ENCODE measurements at places on chromosomes 12 and 14.
A peak's percentile ranks its signal among the peaks of the same experiment; 100 is the strongest.

GRCh38 chr12:30211743-30212142 lies 428.0 kb upstream of the TMTC1 start:
- DNase-seq: no peak

DNA sequence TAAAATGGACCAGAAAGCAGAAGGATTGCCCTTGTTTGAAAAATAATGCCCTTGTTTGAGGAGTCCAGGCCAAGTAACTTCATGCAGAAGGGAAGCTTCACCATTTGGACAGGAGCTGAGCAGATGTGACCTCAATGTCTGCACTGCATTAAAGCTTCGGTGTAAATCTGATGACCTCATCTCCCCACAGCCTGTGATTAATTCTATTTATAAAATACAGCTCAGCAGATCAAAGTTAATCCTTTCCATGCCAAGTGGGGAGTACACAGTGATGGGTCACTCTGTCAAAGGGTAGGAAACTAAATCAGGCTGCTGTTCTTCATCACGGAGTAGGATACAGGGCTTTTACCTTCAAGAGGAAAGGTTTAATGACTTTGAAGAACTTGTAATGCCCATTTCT lies 533.7 kb downstream of the RPS29 start:
- DNase-seq: no peak

DNA sequence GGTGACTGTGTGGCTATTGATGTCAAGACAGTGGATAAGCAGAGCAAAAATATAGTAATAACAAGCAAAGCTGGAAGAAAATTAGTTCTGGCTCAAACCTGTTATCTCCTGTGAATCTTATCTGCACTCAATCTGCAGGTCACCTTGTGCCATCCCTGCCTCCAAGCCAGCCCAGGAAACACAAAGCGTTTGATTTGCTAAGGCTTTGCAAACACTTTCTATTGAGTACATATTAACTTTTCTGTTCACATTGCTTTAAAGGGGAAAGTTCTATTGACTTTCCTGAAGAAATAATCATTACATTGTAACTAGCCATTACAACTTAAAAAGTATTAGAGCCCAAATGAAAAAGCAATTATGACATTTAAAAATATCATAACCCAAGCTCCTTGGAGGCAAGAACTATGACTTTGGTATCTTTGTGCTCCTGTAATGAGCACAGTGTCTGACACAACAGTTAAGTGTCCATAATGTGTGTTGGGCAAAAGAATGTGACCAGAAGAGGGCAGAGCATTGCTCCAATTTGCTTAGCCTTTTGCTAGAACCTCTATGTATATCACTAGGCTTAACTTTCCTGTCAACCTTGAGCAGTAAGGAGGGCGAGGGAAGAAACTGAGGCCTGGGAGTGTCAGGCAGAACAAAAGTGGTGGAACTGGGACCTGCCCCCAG lies 24.7 kb downstream of the SERPINA3 start:
- DNase-seq: peak; percentile 52

DNA sequence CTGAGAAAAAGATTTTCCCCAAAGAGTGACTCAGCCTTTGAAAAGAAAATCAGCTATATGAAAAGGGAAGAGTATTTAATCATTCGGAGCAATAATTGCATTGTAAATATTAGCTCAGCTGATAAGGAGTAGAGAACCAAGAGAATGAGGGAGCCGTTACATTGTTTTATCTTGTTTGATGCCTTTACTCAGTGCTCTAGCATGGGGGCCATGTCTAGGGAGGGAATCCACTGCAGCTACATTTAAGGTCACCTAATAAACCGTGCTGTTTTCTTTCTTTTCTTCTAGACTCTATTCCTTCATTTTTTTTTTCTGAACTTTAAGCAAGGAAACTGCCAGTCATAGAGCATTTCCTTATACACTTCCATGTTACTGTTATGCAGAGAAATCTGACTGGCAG lies 447.0 kb downstream of the DIO2 start:
- no peak for DNase-seq

DNA sequence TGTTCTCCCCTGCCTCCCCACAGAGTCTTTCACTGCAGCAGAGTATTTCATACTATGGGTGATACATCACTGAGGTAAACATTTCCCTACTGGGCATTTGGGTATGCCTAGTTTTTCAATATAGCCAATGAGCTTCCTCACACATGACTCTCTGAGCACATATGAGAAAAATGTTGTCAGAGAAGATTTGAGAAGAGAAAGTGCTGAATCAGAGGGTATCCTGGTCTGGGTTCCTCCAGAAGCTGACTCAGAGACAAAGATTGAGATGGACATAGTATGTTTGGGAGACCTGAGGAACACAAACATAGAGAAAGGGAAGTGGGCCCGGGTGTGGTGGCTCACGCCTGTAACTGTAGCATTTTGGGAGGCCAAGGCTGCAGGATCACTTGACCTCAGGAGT lies 12.6 kb downstream of the SLC8B1 start:
- no peak for DNase-seq

GRCh38 chr14:104085889-104086201 lies 345 bp downstream of the ASPG start:
- DNase-seq: no peak

DNA sequence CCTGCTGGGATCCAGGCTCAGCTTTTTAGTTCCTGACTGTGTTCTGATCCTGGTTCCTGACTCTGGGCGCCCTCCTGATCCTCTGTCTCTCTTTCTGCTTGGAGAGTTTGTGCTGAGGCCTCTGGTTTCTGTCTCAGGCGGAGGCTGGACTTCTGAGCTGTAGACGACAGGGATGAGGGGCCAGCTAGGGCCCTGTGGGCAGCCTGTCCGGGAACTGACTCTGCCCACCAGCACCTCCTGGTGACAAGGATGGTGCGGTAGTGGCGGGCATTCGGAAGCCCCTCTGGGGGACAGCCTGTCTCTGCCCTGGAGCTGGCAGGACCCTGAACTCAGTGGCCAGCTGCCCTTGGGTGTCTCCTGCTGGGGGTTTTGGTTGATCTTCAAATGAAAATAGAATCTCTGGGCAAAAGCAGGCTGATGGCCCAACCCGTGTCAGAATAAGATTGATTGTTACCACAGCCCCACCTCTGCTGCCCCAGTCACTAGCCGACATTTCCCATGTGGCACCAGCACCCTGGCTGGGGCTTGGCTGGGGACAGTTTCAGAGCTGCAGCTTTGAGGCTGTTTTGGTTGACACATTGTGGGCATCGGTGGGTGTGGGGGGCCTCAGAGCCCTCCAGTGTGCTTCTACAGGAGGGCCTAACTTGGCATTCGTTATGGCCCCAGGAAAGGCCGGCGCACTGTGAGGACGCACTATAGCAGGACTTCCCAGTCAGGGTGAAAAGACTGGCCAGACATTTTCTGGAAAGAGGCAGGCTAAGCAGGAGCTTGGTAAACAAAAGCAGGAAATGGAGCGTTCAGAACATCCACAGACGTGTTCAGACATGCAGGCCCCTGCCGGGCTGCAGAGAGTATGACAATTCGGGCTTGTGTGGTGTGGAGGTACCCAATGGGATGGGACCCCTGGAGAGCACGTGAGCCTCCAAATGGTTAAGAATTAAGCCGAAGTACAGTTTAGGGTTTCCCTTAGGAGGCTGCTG lies 16.2 kb downstream of the KRT80 start:
- no peak for DNase-seq

- DNase-seq: peak; percentile 63
Observed at GRCh38 chr12:18861287-18861858, 123.5 kb downstream of the CAPZA3 start.

DNA sequence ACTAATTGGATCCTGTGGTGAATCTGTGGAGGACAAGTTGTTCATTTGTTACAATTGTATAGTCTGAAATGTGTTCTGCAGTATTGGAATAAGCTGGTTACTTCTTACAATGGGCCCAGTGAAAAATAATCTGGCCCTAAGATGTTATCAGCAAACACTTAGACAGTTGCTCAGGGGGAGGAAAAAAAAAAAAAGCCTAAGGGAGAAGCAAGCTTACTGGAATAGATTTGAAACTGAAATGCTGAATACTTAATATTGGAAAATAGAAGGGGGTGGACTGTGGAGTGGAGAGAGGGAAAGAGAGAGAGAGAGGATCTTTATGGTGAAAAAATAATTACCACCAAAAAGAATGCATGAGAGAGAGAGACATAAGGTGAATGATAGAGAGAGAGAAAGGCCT lies 4.0 kb downstream of the FOXG1 start:
- DNase-seq: peak; percentile 68

GRCh38 chr14:71121711-71122110 lies 214.5 kb downstream of the PCNX1 start:
- no peak for DNase-seq

DNA sequence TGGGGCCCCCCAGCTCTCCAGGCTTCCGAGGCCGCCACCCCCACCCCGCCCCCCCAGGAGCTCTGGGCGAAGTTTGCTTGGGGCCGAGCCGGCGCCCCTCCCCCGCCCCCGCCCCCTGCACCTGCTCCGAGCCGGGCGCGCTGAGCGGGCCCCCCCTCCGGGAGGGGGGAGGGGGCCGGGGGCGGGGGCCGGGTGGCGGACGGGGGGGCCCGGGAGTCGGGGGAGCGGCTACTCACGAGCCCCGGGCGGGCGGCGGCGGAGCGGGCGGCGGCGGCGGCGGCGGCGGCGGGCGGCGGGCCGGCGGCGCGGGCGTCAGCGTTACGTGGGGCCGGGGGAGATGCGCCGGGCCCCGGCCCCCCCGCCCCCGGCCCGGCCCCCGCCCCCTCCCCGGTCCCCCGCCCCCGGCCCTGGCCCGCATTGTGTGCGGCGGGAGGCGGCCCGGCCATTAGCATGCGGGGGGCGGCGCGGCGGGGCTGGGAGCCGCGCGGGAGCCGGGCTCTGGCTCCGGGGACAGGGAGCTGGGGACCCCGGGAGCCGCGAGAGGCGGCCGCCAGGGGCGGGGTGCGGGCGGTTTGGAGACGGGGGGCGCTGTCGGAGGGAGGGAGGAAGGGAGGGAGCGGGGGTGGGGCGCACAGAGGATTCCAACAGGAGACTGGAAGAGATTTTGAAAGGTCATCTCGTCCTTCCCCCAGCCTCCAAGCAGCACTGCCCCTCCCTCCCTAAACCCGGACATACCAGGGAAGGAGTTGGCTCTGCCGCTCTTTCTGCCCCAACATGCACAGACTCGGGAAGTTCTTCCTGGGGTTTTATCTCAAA lies at the start of gene ZNF219:
TSS of gene ZNF219 (minus strand) at position 580 of the 816 bp plus-strand sequence. CDS start 5,064 bp downstream, outside the sequence.
- DNase-seq: peak; percentile 71

DNA sequence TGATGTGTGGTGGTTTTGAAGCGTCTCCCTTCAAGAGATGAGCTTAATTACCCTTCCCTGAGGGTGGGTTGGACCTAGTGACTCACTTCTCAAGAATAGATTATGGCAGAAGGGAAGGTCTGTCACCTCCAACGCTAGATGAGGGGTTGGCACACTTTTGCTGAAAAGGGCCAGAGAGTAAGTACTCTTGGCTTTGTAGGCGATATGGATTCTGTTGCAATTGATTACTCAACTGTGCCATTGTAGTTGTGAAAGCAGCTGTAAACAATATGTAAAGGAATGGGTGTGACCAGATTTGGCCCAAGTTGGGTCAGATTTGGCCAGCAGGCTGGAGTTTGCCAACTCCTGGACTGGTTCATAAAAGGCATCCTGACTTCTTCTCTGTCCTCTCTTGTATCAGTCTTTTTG lies 53.3 kb downstream of the SMIM41 start:
- DNase-seq: no peak

Data from NCI-H524 (cell line).